NCI-H1436 treated with DMSO at 0.1 percent for 48 hours (cell line): ENCODE measurements at places on chromosomes 11 and 22.

GRCh38 chr11:121122328-121122727 is 21.3 kb downstream of the TECTA start:
- no peak for DNase-seq

DNA sequence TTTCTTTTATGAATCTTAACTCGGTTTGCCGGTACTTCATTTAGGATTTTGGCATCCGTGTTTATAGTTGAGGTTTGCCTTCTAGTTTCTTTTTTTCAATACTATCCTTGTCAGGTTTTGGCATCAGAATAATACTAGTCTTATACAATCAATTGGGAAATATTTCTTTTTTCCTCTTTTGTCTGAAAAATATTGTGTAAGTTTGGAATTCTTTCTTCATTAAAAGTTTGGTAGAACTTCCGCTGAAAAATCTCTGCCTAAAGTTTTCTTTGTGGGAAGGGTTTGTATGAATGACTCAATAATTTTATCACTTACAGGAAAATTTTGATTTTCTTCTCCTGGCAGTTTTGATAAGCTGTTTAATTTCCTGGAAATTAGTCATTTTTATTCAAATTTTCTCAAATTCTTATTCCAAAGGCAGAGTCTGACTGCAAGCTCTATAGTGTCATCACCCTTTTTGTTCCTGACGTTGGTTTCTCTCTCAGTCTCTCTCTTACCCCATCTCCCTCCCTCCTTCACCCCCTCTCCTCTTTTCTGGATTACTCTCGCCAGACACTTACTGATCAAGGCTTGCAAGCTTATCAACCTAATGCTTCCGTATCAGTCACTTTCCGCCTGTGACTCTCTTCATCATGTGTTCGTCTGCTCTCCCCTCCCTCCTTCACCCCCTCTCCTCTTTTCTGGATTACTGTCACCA is 555.7 kb downstream of the TBC1D22A start:
- DNase-seq, result no peak

GRCh38 chr11:117303646-117304315 is 12.3 kb downstream of the BACE1 start:
- no peak for DNase-seq

DNA sequence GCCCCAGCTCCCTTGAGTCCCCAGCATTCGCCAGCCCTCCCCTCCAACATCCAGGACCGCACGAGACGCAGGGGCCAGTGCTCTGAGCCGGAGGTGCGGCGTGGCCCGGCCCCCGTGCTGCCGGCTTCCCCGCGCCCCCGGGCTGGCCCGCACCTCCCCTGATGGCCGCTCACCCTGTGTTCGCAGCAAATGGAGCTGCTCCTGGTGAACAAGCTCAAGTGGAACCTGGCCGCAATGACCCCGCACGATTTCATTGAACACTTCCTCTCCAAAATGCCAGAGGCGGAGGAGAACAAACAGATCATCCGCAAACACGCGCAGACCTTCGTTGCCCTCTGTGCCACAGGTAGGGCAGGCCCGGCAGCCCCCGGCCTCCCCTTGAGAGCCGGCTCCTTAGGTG is 2.7 kb downstream of the CCND1 start:
- DNase-seq, result no peak

GRCh38 chr11:17221968-17222367 is 14.2 kb upstream of the PIK3C2A start:
- DNase-seq, result no peak

GRCh38 chr22:22394591-22394990 is 114.0 kb downstream of the ZNF280B start:
- DNase-seq, result no peak

- DNase-seq, result no peak
Observed at GRCh38 chr11:122653916-122654585, 1.5 kb upstream of the UBASH3B start.

DNA sequence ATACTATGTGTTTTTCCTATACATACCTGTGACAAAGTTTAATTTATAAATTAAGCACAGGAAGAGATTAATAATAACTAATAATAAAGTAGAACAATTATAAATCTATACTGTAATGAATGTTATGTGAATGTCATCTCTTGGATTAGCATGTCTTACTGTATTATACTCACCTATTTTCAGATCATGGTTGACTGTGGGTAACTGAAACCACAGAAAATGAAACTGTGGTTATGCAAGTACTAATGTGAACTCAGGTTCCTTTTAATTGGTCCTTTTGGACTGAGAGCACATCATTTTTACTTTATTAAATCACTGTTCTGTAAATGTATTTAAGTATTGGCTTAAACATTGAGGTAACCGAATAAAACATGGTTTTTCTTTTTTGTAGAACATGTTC is 108.8 kb downstream of the PPP6R3 start:
- no peak for DNase-seq

- no peak for DNase-seq
Observed at GRCh38 chr11:75867778-75868374, 52.9 kb downstream of the UVRAG start.

GRCh38 chr11:92826136-92826535 is 143.3 kb upstream of the MTNR1B start:
- no peak for DNase-seq

DNA sequence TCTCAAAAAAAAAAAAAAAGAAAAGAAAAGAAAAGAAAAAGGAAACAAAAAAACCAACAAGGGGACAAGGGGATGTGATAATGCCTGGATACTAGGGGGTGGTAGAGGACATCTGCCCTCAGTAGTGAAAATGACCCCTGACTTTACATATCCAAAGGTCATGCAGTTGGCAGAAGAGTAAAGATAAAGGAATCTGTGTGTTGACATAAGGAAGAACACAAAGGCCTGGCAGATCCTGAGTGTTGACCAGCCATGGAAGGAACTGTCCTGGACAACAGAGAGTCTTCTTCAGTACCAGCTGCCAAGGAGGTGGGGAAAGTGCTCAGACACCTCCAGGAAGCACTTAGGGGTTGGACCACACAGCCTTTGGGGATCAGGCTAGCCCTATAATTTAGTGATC is 12.6 kb downstream of the SLC43A1 start:
- no peak for DNase-seq

- no peak for DNase-seq
Observed at GRCh38 chr11:126115127-126115495, 52.4 kb upstream of the CDON start.

- DNase-seq, result no peak
Observed at GRCh38 chr11:73854680-73855079, 22.0 kb downstream of the COA4 start.

DNA sequence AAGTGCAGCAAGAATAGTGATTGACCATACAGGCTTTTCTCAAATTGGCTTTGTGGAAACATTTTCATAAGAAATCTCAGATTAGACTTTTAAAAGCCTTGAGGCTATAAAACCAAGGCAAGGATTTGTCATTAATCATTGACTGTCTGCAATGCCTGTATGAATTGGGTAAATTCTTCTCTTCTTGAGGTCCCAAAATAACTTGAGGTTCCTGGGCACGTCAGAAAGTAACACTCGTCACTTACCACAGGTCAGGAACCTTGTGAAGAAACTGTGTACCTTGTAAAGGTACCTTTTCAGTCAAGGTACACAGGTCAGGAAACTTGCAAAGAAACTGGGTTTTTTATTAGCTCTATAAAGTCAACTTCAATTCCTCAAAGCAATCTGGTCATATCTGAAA is 43.3 kb upstream of the SORL1 start:
- DNase-seq, result no peak

DNA sequence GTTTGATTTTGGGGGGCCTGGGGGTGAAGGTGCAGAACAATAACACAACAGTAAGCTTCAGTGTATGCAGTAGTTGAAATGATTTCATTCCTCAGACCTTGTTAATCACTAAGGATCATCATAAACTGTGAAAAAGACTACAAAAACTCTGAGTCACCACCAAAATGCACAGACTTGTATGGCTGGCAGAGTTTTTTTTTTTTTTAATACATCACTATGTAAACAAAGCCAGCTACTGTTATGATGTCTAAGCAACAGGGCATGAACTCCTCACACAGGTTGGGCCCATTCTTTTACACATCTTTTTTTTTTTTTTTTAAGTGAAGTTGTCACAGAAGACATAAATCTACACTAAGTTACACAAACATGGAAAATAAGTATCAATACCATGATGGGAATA is 311.9 kb downstream of the GUCY1A2 start:
- DNase-seq, result no peak

DNA sequence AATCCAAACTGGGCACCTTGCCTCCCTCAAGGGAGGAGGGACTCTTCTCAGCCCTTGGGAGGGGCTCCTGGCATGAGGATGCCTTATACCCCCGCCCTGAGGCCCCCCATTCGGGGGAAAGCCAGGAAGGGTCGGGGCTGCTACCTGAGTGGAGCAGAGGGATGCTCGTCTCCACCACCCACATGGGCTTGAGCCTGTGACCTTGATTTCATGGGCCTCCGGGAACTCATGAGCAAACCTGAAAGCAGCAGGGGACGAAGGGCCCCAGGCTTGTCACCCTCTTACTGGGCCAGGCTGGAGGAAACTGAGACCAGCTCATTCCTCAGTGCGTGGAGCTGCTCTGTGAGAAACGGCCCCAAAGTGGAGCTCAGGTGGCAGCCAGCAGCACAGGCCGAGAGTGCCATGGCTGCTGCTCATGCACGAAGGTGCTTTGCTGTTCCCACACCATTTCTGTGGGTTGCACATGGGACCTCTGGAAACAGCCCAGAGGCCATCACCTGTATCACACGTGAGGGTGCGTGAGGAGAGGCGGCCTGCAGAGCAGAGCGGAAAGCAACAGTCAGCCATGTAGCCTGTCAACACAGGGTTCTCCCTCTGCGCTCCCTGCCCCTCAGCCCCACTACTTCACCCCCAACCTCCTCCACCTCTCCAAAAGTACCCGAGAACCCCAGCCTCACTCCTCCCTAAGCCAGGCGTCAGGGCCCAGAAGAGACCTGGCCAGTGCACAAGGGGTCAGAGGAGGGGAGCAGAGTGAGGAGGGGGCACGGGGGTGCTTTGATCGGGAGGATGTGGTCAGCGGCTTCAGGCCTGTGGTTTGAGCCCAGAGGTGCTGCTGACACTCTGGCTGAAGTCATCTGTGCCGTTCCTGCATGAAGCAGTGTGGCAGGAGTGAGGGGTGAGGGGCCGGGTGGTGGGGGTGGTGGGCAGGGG is 14.1 kb upstream of the IL2RB start:
- no peak for DNase-seq

- no peak for DNase-seq
Observed at GRCh38 chr11:123973816-123974215, 3.8 kb downstream of the OR10S1 start.

GRCh38 chr11:128488471-128488870 is 98.9 kb downstream of the ETS1 start:
- no peak for DNase-seq

DNA sequence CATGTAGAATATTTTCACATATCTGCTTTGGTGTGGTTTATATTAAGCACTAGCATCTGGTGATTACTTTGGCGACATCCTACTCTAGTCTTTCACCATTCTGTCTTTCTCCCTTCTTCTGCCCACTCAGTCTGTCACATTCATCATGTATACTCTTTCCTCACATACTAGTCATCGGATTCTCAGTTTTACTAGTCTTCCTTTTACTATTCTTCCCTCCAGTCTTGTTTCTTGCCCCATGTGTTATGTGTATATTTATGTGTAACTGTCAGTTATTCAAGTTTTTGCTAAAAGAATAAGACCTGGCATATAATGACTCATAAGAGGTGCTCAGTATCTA is 4.6 kb upstream of the DIXDC1 start:
- no peak for DNase-seq

DNA sequence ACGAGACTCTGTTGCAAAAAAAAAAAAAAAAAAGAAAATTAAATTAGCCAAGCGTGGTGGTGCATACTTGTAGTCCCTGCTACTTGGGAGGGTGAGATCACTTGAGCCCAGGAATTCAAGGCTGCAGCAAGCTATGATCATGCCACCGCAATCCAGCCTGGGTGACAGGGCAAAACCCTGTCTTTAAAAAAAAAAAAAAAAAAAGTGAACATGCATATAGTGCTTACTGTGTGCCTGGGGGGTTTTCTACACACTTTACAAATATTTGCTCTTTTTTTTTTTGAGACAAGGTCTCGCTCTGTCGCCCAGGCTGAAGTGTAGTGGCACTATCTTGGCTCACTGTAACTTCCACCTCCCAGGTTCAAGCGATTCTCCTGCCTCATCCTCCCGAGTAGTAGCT is 12.9 kb downstream of the TPST2 start:
- DNase-seq, result no peak

GRCh38 chr11:128550261-128550821 is 37.0 kb downstream of the ETS1 start:
- no peak for DNase-seq

DNA sequence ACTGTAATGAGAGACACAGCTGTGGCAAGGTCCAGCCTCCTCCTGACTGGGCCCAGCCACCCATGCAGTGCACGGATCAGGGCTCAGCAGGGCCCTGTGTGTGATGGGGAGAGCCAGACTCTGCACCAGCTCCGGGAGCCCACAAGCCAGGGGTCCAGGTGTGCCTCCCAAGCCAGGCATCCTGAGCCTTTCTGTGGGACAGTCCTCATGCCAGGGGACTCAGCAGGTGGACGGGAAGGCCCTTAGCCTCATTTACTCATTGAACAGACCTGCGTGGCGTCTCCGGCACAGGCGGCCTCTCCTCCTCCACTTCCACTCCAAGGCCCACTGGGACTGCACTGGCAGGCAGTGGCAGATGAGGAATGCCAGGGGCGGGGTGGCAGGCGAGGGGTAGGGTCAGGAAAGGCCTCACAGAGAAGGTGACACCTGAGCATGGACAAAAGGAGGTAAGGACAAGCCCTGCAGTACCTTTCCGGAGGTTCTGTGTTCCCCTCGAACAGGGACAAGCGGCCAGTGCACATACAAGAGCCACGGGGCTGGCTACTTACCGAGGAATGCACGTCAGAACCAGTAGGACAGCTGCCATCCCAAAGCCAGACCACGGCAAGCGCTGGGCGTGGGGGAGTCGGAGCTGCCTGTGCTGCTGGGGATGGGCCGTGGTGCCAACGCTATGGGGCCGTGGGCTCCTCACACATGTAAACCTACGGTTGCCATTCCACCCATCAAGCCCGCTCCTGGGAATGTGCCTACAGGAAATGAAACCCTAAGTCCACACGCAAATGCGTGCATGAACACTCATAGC is 52.7 kb downstream of the IGF2 start:
- DNase-seq, result no peak

DNA sequence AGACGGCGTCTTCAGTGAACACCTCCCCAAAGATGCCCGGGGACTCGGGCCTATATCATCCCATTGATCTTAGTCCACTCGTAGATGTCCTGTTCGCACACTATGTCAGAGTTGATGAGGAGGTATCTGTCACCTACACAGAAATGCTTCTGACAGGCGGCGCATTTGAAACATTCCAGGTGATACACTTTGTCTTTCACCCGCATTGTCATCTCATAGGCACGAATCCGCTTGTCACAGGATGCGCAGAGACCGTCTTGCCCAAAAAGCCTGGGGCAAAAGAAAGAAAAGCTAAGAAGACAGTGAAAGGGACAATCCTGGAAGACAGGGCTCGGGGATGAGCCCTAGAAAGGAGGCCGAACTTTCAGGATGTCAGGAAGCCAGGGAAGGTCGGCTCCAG is 32.6 kb downstream of the LMO2 start:
- no peak for DNase-seq

- no peak for DNase-seq
Observed at GRCh38 chr11:57357856-57358255, 19.7 kb downstream of the P2RX3 start.

GRCh38 chr11:44488165-44488965 is 77.1 kb upstream of the CD82 start:
- DNase-seq, result no peak
